ENCODE measurements at places on chromosomes 1 and 21.

GRCh38 chr1:161335796-161336195 is 21.6 kb downstream of the SDHC start:
- no peak for DNase-seq

GRCh38 chr1:66916320-66916719 is 8.3 kb downstream of the DNAI4 start:
- no peak for DNase-seq

- DNase-seq, result no peak
Measured at GRCh38 chr1:220982686-220983085, 103.4 kb downstream of the HLX start.

DNA sequence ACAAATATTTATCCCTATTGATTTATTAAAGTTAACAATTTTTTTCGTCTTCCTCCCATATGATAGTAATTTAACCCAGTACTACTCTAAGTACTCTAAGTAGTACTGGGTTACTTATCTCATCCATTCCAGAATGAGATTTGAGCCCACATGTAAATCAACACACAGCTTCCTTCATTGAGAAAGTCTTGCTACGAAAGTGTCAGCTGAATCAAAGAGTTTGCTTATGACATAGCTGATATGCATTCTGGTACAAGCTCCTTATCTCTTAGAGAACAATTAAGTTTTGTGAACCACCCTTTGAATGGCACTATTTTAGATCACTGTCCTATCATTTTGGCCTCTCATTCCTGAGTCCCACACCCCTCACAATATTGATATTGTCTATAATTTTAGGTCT is 2.4 kb upstream of the SLC44A3 start:
- DNase-seq, result no peak

GRCh38 chr1:23568608-23569383 is 9.5 kb upstream of the ID3 start:
- no peak for DNase-seq

- no peak for DNase-seq
Measured at GRCh38 chr1:198326232-198326631, 169.4 kb downstream of the NEK7 start.

GRCh38 chr1:97145321-97145956 is 423.9 kb downstream of the PTBP2 start:
- no peak for DNase-seq

DNA sequence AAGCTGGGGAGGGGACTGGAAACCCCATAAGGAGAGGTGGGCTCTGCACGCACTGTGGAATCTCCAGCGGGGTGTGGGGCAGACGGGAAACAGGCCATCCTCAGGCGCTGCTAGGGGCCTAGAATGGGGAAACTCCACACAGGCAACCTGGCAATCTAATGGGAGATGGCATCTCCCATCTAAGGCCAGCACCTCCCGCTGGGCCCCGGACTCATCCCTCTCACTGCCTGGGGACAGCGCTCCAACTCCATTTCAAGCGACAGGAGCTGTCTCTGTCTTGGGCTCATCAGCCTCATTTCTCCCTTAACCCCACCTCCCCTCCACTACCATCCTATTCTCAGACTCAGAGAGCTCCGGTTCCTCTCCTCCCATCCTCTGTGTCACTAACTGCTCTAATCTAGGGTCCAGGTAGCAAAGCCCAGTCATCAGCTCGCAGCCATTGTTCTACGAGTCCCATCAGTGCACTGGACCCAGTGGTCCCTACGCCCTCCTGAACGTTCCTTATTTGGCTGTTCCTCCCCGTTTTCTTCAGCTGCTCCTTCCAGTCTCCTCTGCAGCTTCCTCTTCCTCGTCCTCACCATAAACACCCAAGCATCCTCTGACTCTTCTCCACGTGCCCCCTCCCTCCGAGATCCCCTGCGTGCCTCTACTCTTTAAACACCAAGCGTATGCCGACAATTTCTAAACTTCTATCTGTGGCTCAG is 93.4 kb upstream of the CASZ1 start:
- no peak for DNase-seq

DNA sequence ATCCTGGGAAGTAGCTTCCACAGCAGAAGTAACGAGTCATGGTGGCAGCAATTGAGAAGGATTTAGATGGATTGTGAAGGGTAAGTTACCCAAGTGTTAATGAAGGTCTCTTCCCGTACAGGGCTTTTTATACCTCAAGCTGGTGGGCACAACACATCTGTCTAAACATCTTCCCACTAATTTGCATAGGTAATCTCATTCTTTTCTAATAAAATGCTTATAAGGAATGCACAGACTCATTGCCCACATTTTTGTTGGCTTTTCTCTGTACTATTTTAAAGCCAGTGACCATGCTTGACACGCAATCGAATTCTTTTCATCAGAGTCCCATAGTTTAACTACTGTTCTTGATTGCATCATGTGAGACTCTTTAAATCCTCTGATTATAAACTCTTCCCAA is at the start of gene KRTAP7-1:
Gene KRTAP7-1, minus strand, starts transcription at position 101 of the 400 bp plus-strand sequence. Its CDS starts 61 bp downstream, at position 40.
- no peak for DNase-seq

- DNase-seq, result no peak
Measured at GRCh38 chr1:214520544-214521165, 30.7 kb downstream of the PTPN14 start.

- DNase-seq, result peak; percentile 61
Measured at GRCh38 chr21:44931137-44931500, 8.7 kb upstream of the SLX9 start.

- no peak for DNase-seq
Measured at GRCh38 chr1:184510110-184510509, 123.3 kb downstream of the C1orf21 start.

- no peak for DNase-seq
Measured at GRCh38 chr1:163069655-163070277, 605 bp downstream of the RGS4 start.

- no peak for DNase-seq
Measured at GRCh38 chr21:43775795-43776430, at the start of gene CSTB. CSTB (minus strand) TSS chr21:43776308; CDS start chr21:43776269, 39 bp downstream.

- DNase-seq, result no peak
Measured at GRCh38 chr1:113615425-113615824, 143.9 kb downstream of the PHTF1 start.

- no peak for DNase-seq
Measured at GRCh38 chr1:65946960-65947359, 154.3 kb downstream of the PDE4B start.

GRCh38 chr1:7172804-7173203 is 387.6 kb downstream of the CAMTA1 start:
- DNase-seq, result no peak

DNA sequence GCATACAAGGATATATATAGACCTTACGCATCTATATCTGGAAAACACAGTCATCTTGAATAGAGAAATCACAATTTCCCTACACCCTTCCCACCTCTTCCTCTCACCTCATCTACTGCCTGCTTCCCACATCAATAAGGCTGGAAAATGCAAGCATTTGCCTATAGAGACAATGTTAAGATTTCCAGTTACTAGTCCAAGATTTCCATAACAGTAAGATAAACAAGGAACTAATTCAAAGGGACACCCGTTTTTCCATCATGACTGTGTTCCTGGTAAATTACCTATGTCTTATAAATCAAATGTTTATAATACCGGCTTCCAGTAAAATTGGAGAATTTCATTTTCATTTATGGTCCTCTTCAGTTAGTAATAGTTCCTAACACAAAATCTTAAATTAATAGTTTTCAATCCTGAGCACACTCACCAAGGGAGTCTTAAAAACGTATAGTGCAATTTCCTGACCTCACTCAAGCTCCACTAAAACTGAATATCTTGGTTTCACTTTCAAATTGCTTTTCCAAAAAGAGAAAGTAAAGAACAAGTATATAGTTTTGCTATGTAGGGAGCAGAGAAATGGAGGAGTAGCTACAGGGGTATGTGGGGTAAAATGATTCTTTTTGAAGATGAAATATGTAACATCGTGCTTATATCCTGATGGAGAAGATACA is 398.7 kb downstream of the PLPP3 start:
- no peak for DNase-seq

DNA sequence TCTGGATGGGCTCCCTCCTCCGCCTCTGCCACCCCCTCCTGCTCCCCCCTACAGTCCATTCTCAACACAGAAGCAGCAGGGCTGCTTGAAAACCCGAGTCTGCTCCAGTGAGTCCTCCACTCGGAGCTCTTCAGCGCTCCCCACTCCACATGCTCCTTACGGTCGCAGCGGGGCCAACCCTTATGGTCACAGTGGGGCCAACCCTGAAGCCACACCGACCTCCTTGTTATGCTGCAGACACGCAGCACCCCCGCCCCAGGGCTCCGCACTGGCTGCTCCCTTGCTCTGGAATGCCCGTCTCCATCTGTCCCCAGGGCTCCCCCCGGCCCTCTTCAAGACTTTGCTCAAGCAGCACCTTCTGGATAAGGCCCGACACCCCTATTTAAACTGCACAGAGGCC is 22.6 kb downstream of the GPR157 start:
- no peak for DNase-seq

DNA sequence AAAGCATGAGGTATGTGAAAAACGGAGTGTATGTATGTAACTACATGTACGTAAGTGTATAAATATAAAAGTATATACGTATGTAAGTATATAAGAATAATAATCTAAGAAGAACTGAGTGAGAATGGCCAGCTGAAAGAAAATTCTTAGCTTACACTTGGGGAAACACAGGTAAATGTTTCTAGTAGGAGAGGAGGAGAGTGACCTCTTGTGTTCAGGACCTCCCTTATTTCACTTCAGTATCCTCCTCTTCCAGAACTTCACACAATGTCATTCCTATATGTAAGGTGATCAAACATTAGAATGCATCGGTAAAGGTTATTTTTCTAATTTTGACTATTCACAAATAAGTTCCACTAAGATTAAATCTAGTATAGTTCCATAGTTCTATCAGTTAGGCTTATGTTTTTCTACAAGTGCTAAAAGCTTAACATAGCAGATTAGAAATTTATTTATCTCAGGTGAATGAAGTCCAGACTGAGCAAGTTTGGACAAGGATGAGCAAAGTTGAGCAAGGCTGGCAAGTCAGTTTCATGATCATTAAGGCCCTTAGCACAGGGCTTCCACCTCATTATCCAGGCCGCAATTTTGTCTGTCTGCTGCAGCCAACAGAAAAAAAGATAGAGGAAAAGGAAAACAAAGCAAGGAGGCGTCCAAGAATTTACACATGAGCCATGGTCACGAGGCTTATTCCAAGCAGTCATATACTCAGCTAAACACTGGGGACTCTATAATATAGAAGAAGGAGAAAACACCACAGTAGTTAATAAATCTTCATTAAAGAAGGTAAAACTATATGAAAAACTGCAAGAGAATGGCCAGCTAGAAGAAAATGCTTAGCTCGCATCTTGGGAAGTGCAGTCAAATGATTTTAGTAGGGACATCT is 7.1 kb upstream of the MROH9 start:
- DNase-seq, result no peak

- no peak for DNase-seq
Measured at GRCh38 chr1:76079475-76080227, 5.1 kb downstream of the ST6GALNAC3 start.

DNA sequence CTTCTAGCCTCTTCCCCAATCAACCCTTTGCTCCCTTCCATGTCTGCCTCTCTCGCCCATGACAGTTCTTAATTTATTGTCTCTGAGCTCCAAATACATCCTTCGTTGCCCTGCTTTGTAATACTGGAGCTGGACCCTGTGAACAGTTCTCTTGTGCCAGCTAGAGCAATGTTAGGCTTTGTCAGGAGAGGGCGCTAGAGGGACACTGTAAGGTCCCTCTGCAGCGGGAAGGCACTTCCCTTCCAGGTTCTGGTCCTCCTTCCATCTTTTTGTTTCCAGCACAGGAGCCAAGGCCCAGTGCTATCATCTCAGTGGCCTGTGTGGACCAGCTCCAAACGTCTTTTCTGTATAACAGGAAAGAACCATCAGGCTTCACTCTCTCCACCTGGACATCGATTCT is 95.9 kb downstream of the PTPRU start:
- peak; percentile 19 for DNase-seq

DNA sequence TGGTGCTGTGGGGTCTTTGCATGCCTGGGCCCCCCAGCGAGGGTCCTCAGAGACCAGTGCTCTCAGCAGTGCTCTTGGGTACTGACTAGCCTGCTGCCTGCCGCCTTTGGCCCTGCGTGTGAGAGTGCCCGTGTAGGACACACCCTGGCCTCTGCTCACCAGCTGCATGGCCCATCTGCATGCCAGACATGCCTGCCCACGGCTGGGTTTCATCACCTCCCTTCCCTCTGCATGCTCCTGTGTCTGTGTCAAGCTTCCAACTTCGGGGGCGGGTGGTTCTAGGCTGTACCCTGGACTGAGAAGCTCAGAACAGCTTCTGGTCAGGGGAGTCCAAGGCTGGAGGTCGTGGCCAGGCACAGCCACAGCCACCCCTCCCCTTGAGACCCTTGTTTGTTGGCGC is 56.9 kb downstream of the PTPRF start:
- no peak for DNase-seq

GRCh38 chr1:61183471-61184039 is 101.2 kb downstream of the NFIA start:
- no peak for DNase-seq

- no peak for DNase-seq
Measured at GRCh38 chr1:152111515-152111968, 3.7 kb downstream of the TCHH start.

- DNase-seq, result no peak
Measured at GRCh38 chr1:5375481-5375880, 616.7 kb downstream of the NPHP4 start.

GRCh38 chr1:7616076-7616832 is 154.8 kb upstream of the VAMP3 start:
- DNase-seq, result peak; percentile 39

GRCh38 chr1:168771104-168771630 is 42.2 kb upstream of the DPT start:
- DNase-seq, result no peak

DNA sequence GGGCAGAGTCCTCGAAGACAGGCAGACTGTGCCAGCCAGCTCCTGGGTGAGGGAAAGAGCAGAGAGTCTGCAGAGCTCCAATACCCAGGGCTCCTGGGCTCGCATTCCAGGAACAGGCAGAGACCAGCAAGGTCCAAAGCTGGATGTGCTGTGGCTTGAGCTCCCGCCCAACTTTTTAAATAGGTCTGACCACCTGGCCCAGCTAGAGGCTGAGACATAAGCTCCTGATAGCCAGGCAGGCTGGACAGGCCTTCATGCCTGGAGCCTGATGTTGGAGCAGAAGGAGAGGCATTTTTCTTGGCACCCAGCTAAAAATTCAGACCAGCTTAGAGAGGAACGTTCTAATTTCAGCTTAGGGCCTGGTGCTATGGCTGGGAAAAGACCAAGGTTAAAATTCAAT is 178.4 kb upstream of the TMEM51 start:
- no peak for DNase-seq

DNA sequence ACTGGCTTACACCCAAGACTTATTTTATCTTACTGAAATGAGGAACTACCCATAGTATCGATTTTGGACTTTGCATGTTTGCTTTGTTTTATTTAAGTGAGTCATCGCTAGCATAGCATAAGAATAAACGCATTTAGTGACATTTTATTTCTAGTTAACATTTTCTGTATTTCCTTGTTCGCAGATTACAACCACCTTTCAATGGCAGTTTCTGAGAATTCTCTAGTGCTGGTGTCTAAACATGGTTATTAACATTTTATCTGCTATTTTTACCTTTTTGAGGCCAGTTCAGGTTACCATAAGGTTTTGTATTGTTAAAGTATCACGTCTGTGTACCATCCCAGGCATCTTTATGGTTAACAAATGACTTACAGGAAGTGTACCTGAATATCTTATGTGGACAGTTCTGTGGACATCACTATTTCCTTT is 24.5 kb downstream of the EEIG2 start:
- no peak for DNase-seq
